ENCODE measurements at places on chromosomes 16 and 17.

- no peak for DNase-seq
Observed at GRCh38 chr17:31792007-31792585, 66.9 kb downstream of the COPRS start.

GRCh38 chr16:29025218-29025617 is 40.4 kb downstream of the LAT start:
- peak; percentile 47 for DNase-seq

- peak; percentile 50 for DNase-seq
Observed at GRCh38 chr17:42422412-42422957, 571 bp downstream of the CAVIN1 start.

DNA sequence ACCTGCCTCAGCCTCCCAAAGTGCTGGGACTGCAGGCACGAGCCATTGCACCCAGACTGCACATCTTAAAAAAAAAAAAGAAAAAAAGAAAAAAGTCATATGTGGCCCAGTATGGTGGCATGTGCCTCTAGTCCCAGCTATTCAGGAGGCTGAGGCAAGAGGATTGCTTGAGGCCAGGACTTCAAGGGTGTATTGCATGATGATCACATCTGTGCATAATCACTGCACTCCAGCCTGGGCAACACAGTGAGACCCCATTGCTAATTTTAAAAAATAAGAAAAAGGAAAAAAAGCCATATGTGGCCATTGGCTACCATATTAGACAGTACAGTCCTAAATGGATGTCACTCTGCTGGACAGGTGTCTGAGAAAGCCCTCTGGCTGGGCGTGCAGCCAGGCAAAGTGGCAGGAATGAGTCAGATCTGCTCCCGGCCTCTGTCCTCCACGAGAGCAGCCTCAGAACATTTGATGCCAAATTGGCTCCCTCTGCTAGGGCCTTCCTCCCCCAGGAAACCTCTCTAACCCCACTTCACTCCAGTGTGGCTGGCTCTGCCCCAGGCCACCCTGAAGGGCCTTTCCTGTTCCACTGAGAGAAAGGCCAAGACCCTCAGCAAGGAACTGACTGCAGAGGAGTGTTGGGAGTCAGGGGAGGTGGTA is 14.7 kb downstream of the CA7 start:
- DNase-seq, result no peak

DNA sequence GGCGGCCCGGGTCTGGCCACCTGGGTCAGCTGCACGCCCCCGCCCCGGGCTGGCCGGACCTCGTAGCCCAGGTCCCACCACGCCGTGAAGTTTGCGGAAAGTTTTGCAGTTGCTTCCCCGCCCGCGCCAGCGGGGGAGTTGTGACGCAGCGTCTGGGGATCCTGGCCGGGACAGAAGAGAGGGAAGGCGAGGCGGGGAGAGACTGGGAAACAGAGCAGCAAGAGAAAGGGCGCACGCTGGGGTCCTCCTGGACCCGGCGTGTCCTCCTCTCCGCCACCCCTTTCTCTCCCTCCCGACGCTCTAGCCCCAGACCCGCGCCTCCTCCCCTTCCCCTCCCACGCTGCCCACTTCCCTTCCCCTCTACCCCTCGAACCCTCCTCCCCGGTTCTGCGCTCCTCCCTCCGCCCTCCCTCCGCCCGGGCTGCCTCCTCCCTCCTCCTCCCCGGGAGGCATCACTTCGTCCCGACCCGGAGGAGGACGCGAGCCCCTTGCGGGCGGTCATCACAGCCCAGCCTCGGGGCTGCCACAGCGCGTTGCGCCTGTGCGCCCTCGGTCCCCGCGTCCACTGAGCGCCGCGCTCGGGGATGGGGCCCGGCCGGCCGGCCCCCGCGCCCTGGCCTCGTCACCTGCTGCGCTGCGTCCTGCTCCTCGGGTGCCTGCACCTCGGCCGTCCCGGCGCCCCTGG is at the start of gene MRC2:
MRC2 (plus strand) TSS at position 452 of the 685 bp plus-strand sequence; CDS start at position 585, 133 bp downstream.
- DNase-seq, result peak; percentile 62

DNA sequence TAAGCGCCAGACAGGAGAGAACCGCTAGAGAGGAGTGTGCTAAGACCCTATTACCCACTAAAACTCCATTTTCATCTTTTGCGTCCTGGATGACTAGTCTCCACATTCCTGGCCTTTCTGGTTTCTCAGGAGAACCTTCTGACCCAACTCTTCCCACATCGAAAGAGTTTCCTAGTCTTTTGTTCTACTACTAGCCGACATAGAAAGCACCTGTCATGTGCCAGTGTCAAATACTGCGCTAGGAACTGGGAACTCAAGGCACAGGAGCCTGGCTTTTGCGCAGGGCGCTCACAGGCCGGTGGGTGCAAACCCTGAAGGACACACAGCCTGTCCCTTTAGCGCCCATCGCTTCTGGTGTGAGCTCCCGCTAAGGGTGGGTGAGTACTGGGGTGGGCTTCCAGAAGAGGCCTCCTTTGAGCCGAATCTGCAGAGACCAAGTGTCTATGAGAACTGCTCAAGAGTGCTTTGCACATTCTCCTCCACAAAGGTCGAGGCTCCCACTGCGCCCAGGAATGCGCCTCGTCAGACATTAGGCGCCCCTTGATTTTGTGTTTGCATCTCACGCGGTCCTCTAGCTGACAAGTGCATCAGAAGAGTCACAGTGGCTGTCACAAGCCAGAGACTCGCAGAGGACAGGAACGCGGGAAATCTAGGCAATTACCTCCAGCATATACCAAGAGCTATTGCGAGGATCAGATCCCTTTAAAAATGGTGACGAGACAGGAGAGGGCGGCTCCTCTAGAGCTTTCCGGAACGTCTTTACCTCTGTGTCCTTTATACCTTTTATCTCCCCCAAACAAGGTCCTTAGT is 2.0 kb upstream of the PSMB3 start:
- DNase-seq, result no peak

DNA sequence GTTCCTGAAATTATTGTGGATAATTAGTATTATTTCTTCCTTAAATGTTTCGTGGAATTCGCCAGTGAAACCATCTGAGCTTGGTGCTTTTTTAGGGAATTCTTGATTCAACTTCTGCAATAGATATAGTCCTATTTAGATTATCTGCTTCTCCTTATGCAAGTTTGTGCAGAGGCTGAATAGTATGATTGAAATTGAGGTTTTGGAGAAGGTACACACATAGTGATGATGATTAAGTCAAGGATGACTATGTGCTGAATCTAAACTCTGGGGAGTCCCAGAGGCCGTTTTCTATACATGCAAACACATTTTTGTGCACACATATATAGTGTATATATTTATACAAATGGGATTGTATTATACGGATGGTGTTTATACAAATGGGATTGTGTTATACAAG is 5.2 kb upstream of the MYH4 start:
- DNase-seq, result no peak

- peak; percentile 93 for DNase-seq
Observed at GRCh38 chr16:23835390-23836077, at the start of gene PRKCB. TSS of gene PRKCB (plus strand) at chr16:23835983.

DNA sequence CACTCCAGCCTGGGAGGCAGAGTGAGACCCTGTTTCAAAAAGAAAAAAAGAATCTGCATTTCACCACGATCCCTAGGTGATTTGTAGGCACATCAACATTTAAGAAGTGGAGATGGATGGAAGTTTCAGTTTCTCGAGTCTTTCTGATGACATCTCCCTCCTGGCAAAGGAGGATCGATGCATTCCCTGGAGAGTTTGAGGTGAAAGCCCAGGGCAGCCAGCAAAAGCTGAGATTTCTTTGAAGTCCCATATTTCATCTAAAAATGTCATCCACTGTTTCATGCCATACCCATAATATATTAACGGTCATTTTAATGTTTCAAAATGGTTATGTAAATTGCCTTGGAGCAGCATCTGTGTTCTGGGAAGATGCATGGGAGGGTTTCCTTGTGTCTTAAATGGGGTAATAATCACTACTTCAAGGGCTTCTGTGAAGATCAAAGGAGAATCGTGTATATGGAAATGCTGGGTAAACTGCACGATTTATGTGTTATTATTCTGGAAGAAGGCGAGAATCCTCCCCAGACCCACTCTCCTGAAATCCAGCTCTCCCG is 63.4 kb downstream of the KATNIP start:
- no peak for DNase-seq

- DNase-seq, result no peak
Observed at GRCh38 chr17:12229335-12229734, 208.7 kb downstream of the MAP2K4 start.

DNA sequence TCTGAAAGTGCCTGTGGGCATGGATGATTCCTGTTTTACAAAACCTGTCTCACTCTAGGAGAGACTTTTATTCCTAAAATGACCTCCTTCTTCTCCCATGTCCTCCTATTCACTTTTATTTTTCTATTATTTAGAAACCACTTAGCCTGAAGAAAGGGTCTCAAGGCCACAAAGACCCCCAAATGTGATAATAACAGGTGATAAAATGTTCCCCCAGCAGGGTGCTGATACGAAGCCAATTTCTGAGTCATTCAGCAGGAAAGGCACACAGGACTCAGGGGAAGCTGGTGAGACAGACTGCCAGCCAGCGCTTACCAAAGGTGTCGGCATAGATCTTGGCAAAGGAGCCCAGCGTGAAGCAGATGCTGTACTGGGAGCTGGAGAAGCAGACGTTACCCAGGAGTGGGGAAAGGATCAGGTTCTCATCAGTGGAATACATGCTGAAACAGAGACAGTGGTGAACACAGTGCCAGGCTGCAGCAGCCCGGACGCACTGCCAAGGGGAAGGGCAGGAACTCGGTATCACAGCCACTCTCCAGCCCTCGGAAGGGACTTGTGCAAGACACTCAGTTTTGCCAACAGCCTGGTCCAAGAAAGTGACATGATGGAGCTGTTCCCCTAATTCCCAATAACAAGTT is 24.6 kb downstream of the HIGD1B start:
- no peak for DNase-seq

DNA sequence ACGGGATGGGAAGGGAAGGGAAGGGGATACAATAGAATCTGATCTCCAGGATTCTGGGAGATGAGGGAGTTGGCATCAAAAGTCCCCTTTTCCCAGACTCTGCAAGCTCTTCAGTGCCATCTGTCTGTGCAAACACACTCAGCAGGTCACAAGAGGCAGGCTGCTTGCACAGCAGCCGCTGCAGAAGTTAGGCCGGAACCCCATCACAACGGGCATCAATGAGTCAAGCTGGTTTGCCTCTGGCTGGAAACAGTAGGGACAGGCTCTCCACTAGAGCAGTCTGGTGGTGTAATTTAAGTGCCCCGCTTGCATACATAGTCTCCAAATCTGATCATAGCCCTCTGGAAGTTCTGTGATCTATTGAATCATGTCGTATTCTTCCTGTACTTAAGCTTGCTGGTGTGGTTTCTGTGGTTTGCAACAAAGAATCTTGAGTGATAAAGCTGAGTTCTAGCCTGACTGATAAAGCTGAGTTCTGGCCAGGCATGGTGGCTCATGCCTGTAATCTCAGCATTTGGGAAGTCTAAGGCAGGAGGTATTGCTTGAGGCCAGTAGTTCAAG is 33.7 kb upstream of the KDM8 start:
- DNase-seq, result peak; percentile 74

DNA sequence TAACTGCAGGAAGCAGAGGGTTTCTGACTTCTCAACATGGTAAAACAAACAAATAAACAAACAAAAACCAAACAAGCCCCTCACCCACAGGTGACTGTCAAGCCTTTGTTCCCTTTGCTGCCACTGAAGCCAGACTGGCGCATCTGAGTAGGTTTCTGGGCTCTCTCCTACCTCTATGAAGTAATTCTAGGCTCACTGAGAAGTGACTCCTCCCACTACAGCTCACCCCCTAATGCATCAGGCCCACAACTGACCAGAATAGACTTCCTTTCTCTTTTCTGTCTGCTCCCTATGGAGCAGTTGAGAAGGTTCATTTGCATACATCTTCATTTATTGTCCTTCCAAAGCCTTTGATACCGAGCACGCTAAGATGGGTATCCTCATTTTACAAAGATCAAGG is 77.0 kb upstream of the CCL2 start:
- DNase-seq, result no peak

DNA sequence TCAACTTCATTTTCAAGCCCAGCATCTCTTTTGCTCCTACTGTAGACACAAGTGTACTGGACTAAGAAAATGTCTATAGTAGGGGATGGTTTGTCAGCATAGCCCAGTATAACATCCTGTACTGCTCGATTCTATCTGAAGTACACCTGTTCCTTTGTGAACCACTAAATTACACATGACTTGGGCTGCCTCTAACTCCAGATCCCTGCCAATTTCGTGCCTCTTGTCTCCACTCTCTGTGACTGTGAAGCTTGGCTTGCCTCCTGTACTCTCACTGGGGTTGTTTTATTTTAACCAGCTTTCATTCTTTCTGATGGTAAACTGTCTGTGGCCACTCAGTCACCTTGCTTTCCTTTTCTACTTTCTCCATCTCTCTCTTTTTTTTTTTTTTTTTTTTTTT is 24.5 kb downstream of the GFOD2 start:
- no peak for DNase-seq

- no peak for DNase-seq
Observed at GRCh38 chr17:21029515-21029914, 13.3 kb downstream of the USP22 start.

DNA sequence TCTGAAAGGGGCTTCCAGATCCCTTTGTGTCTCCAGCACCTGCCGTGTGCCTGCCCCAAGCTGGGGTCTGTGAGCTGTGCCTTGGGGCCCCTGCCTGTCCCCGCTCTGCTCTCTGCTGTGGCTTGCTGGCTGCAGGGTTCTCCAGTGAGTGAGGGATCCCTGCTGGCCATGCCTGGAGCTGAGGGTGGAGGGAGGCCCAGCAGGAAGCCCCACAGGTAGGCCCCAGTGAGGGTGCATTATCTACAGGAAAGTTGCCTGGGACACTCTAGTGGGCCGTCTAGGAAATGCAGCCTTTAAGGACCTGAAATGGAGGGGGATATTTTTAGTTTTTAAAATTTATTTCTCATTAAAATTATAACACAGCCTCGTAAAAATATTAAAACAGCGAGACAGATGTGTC is 50.9 kb downstream of the JPH3 start:
- no peak for DNase-seq

DNA sequence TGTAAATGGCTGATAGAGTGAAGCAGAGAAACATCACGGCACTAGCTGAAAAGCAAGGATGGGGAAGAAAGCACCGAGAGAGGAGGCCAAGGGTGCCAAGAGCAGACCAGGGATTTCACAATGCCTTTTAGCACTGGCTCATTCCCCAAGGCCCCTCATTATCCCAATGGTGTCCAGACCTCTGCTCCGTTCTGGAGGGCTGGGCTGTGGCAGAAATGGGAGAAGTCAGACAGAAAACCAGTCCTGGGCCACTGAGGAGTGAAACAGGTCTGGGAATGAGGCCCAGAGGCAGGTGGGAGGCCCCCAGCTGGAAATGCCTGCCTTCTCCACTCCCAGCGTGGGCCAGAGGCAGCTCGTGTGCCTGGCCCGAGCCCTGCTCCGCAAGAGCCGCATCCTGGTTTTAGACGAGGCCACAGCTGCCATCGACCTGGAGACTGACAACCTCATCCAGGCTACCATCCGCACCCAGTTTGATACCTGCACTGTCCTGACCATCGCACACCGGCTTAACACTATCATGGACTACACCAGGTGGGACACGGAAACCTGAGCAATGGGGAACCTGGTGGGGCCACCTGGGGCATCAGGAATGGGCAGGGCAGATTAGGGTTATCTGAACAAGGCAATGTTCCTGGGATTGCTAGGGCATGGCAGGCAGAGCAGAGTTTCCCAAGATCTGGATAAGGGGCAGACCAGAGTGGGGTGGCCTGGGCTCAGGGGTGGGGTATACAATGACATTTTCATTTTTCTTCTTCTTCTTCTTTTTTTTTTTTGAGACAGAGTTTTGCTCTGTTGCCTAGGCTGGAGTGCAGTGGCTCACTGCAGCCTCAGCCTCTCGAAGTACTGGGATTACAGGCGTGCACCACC is 20.3 kb downstream of the ANKRD40 start:
- DNase-seq, result no peak

Measured in stimulated activated naive CD8-positive, alpha-beta T cell treated with anti-CD3 and anti-CD28 coated beads, Interleukin-15, Interleukin-2, amounts not matched to agents 100 U/mL and 50 U/mL, for 24 hours (primary cell).